Lower leg skin (tissue), 4 donors: ENCODE measurements at places on chromosomes 16 and 17.
A peak's percentile ranks its signal among the peaks of the same experiment; 100 is the strongest.

DNA sequence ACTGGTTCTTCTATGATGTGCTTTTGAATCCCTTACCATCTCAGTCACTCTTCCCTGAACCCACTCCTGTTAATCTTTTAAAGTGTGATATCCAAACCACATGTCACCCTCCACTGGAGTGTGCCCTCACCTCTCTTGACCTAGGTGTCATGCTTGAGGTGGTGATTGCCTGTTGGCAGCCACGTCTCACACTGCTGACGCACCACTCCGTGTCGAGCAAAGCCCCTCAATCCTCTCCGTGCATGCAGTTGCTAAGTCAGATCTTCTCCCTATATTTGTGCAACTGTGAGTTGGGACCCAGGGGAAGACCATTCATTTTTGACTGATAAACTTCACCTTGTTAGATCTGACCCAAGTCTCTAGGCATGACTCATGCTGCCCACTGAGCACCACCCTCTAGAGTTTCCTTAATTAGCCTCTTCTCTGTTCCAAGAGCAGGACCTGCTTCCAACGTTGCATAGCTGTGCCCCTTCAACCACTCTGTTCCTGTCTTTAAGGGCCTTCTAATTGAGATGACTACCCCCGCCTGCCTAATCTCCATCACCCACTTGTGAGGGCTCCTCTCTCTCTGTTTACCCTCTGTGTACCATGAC, 2.7 kb downstream of the MYH13 start:
- DNase-seq, result no peak

DNA sequence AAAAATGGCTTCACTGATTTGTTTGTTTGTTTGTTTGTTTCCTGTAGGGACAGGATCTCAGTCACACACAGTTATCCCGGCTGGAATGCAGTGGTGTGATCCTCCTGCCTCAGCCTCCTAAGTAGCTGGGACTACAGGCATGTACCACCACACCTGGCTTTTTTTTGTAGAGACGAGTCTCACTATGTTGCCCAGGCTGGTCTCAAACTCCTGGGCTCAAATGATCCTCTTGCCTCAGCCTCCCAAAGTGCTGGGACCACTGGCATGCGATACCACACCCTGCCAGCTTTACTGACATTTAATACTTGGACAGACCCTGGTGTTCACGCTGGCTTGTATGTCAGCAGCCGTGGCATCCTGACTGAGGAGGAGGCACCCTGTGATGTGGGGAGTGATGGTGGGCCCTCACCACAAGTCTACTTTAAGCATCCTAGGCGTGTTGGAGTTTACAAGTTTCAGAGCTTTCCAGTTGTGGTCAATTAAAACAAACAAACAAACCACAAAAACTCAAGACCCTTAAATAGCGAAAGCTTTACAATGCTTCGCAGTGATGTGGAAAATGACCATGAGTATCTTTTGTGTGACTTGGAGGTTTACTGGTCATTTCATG, 5.1 kb downstream of the ABCA3 start:
- peak; percentile 43 for DNase-seq

DNA sequence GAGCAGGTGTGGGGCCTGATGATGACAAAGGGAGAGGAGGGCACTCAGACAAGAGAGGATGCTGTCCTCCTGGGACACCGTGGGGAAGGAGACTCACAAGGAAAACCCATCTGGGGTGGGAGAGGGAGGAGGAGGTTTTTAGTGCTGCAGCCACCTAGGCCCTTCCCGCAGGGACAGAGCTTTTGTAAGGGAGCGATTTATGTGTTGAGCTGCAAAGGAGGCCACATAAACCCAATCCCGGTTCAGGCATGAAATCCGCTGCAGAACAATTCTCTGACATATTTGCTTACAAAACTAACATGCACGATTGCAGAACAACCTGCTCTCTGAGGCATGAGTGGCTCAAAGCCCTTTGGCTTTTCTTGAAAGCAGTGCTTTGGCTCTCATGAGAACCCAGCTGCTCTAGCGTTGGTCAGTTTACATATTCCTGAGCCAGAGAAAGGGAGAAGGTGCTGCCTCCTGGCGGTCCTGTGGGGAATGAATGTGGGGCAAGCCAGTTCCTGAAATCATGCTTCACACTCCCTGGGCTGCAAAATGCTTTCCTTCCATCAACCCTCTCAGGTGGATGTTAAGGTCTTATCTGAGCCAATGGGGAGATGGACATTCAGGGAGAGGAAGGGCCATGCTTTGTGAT, 122.4 kb upstream of the NLRP1 start:
- peak; percentile 81 for DNase-seq

DNA sequence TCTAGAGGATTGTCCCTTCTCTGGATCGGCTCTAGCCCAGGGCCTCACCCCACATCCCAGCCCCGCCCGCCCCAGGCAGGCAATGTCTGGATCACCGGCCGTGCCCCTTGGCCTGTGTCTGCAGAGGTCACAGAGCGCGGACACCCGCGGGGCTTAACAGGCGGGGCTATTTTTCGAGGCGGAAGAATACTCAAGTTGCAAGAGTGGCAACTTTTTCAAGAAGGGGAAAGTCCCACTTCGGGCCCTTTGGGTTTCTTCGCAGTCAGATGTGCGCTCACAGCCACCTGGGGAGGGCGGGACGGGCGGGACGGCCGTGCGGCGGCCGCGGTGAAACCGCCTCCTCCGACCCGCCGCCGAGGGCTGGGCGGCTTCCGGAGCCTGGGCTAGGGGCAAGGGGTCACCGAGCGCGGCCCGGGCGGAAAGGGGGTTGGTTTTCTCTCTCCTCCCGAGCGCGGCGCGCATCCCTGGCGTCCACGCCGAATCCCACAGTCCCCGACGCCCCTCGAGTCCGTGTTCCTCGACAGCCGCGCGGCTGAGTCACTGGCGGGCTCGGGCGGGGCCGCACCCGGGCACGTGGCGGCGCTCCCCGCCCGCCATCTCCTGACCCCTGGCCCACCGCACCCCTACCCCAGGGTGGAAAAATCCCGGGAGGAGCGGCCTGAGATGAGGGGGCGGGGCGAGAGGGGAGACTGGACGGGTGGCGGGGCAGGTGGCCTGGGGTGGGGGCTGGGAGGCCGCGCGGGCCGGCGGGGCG, 1.2 kb upstream of the PFN1 start:
- peak; percentile 71 for DNase-seq

DNA sequence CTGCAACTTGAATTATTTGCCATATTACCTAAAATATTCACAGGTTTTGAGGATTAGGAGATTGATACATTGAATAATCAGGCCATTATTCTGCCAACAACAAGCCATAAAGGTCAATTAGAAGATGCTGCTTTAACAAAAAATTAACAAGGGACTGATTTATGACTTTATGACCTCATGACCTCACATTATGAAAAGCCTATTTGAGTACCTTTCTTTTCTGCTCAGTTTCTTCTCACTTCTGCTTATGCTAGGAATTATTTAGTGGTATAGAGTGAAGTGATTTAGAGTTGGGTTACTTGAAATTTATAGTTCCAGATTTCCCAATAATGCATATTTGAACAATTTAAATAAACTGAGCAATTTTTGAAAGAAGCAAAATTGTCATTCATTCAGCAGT, 121.6 kb downstream of the CHD9 start:
- no peak for DNase-seq

GRCh38 chr17:74527756-74528155, 3.5 kb downstream of the CD300LB start:
- DNase-seq, result no peak

- DNase-seq, result no peak
Measured at GRCh38 chr17:42421507-42422338, 1.3 kb downstream of the CAVIN1 start.

GRCh38 chr17:66842505-66842904, 7.6 kb downstream of the CACNG5 start:
- peak; percentile 52 for DNase-seq

DNA sequence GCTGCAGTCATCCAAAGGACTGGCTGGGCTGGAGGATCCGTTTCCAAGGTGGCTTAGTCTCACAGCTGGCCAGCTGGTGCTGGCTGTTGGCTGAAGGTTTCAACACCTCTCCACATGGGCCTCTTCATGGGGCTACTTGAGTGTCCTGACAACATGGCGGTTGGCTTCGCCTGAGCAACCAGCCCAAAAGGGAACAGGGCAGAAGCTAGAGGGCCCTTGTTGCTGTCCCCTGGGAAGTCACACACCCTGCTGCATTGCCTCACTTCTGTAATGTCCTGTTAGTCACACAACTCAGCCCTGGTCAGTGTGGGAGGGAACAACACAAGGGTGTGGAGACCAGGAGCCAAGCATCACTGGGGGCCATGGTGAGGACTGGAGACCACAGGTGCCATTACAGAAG, 36.6 kb downstream of the C16orf78 start:
- peak; percentile 32 for DNase-seq

GRCh38 chr16:29814592-29814991, 1.4 kb upstream of the PAGR1 start:
- DNase-seq, result no peak

GRCh38 chr16:11094075-11094856, 149.9 kb downstream of the CLEC16A start:
- no peak for DNase-seq

DNA sequence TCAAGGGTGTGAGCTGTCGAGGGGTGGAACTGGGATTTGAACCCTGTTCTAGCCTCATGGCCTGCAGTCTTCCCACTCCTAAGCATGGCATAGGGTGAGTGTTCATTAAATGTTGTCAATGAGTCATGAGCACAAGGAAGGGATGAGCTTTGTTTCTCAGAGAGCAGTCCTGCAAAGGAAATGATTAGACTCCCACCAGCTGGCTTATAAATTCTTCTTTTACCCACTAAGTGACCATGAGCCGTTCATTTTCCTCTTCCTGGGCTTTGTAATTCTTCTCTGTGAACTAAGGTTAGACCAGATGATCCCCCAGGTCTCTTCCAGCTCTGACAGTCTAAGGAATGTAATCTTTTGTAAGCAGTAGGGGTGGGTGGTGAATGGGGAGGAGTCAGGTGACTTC, 47.9 kb upstream of the HNF1B start:
- no peak for DNase-seq

DNA sequence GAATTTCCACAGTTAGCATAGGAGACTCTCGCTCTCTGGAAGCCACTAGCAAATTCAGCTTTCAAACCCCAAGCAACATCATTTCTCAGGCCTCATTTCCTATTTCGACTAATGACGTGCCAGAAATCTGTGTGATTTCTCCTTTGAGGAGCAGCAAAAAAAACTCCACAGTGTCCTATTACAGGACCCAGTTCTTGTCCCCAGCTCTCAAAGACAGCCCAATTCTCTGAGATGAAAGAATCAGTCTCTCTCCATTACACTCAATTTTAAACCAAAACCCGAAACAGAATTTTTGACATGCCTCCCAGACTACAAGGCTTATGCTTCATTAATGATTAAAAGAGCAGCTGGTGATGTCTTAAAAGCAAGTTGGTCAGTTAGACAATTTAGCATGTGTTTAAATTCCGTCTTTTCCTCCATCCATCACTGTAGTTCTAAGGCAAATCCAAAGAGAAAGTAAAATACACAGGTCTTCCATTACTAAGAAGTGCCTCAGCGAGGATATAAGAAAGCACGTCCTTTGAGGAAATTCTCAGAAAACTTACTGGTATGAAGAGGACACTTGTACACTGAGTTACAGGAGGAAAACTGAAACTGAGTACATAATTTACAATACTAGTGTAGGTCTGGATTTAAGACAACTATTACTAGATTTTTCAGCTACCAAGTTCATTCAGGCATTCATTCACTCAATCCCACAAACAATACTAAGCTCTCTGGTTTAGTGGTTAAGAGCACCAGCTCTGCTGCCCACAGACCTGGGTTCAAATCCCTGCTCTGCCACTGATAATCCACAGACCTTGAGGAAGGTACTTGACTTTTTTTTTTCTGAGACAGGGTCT, 12.5 kb downstream of the TOM1L2 start:
- no peak for DNase-seq

- no peak for DNase-seq
Measured at GRCh38 chr17:39600997-39601597, 6.6 kb downstream of the NEUROD2 start.

DNA sequence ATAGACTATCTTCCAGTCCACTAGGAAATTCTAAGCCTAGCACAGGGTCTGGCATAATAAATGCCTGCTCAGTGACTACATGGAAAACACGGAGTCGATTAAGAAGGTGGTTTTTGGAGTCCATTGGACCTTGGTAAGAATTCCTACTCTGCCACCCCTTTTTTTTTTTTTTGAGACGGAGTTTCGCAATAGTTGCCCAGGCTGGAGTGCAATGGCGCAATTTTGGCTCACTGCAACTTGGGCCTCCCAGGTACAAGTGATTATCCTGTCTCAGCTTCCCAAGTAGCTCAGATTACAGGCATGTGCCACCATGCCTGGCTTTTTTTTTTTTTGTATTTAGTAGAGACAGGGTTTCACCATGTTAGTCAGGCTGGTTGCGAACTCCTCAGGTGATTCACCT, 123.2 kb downstream of the HS3ST2 start:
- DNase-seq, result no peak

GRCh38 chr16:1654505-1655268, 23.4 kb upstream of the JPT2 start:
- DNase-seq, result peak; percentile 49

DNA sequence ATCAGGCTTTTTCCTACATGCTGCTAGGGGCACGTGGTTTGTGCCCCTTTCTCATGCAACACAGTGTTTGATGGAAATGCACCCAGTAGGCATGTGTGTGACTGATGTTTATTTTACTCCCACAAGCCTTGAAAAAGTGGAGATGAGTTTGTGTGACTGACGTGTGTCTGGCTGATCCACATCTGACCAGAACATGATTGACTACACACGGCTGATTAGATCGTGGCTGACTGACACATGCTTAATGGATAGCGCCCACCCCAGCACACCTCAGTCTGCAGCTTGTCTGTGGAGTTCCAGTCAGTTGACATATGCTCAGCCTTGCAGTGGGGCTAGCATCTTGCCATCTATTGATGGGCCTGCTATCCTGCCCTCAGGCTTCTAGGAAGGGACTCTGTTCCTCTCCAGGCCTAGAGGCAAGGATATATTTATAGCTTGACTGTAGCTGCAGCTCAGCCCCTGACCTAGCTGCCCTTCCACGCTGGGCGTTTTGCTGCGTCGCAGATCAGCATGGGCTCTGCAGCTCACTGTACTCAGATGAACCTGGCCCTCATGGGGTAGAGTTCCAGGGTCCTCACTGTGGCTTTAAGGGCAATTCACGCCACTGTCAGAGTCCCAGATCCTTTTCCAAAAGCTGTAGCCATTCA, 112.3 kb downstream of the HS3ST2 start:
- DNase-seq, result no peak

DNA sequence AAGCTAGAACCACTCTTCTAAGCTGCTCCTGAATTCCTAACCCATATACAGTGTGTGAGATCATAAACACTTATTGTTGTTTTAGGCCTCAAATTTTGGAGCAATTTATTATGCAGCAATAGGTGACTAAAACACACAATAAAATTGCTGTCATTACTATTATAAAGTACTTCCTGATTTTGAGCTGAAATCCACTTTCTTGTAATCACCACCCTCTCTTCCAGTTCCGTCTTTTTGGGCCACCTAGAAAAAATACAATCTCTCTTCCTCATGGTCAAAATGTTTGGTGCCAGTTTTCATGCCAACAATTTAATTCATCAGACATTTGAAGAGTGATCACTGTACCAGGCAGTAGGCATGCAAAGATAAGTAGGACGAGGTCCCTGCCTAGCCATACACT, 43.3 kb upstream of the NF1 start:
- DNase-seq, result no peak

GRCh38 chr16:1870365-1871082, 1.4 kb downstream of the MEIOB start:
- no peak for DNase-seq
